Ureter (tissue), 1 donor: ENCODE measurements at places on chromosomes 7 and 10.

GRCh38 chr10:77581738-77582137 lies 55.9 kb downstream of the KCNMA1 start:
- no peak for DNase-seq

- DNase-seq = no peak
Measured at GRCh38 chr7:151859111-151859947, 17.6 kb downstream of the PRKAG2 start.

DNA sequence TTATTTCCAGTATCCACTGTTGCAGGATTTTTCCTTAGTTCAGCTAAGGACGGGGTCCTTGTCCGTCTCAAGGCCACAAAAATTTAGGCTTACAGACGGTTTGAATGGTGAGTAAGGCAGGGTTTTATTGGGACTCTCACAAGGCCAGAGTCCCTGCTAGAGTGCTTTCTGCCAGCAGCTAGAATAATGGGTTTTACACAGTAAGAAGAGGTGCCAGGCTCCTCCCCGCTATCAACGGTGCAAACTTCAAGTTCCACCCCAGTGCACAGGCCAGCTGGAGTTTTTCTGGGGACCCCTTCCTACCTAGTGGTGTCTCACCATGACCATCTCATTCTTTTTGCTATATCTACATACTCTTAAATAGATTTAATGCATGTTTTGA lies 198.5 kb upstream of the KCTD7 start:
- no peak for DNase-seq

- DNase-seq = no peak
Measured at GRCh38 chr10:79327090-79327457, 20.2 kb upstream of the PPIF start.

DNA sequence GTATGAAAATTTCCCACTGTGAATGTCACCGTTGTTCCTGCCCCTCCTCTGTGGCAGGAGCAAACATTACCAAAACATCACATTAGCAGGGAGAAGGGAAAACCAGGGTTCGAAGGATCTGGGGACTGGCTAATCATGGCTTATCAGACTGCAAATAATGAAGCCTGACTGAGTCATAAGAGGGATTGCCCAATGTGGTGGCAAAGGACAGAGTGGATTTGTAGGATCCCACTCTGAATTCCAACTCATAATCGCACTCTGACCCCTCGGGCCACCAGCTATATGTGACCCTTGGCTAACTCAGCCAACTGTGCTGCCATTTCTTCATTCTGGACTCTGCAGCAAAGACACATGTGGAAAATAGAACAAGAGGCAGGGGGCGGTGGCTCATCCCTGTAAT lies 347.3 kb upstream of the AUTS2 start:
- DNase-seq = no peak

DNA sequence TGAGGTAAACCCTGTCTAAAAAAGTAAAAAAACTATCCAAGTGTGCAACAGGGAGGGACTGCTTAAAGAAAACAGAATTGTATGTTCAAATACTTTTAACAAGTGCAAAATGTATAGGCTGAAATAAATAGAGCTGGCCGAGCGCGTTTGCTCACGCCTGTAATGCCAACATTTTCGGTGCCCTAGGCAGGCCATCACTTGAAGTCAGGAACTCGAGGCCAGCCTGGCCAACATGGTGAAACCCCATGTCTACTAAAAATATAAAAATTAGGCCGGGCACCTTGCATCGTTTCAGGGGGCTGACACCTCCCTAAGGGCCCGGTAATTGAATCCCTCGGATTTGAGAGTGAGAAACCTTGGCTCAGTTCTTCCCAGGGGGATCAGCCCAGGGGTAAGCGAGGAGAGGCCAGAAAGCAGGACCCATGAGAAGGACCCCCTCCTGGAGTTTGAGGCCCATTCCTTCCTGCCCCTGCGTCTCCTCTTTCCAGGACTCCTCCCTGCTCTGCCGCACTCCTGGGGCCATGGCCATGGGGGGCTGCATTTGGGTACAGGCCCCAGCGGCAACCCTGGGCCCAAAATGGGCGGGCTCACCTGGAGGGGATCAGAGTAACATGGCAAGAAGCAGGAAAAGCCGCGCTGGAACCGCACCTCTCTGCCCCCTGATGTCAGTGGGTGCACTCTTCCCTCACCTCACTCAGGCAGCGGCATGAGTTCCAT lies 75.5 kb upstream of the TMEM248 start:
- no peak for DNase-seq

DNA sequence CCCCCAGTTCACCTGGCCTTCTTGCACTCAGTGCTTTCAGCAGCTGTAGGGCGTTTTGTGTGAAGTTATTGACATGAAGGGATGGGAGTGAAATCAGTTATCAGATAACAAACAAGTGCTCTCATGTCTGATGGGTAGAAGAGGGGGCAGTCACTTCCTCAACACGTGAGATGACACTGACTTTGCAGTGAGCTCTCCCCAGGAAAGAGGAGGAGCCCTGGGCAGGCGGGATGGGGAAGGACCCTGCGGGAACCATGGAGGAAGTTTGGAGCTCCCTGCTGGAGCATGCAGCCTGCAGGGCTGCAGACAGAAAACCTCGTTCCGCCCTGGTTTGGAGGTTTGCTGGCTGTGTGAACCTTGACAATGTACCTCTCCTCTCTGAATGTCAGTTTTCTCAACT lies 38.7 kb downstream of the GPR26 start:
- DNase-seq = no peak

GRCh38 chr7:155363852-155364600 lies 66.3 kb downstream of the INSIG1 start:
- DNase-seq = no peak

- DNase-seq = no peak
Measured at GRCh38 chr7:11807000-11807399, 25.0 kb downstream of the THSD7A start.

DNA sequence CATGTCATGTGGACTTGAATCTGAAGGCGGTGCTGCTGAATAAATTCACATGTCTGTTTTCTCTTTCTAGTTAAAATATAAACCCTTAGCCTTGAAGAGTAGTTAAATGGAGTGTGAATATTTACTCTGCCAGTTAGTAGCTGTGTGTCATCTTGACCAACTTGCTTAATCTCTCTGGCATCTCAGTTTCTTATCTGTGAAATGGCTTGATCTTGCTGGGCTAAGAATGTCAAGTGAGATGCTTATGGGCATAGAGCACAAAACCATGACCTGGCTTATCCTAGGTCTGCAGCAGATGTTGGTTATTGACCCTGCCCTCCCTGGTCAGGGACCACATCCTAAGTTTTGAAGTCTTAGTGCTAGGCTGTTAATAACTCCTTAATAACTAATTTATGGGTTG lies 16.6 kb downstream of the ARID5B start:
- DNase-seq = no peak

DNA sequence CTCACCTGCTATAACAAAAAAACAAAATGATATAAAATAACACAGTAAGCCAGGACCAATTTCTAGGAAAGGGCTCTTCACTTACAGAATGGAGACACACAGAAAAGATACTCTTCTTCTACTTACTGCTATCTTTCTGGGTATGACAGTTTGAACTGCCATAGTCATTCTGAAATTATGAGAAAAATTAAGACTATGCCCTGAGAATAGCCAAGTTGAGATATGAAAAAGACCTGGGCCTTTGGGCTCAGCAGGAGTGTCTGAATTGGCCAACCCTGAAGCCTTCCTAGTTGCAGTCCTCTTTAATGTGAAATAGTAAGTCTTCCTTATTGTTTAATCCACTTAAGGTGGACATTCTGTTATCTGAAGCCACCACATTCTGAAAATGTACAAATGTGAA lies 519.5 kb downstream of the GRID1 start:
- DNase-seq = no peak

GRCh38 chr7:30464231-30464671 lies 14.3 kb downstream of the NOD1 start:
- no peak for DNase-seq

DNA sequence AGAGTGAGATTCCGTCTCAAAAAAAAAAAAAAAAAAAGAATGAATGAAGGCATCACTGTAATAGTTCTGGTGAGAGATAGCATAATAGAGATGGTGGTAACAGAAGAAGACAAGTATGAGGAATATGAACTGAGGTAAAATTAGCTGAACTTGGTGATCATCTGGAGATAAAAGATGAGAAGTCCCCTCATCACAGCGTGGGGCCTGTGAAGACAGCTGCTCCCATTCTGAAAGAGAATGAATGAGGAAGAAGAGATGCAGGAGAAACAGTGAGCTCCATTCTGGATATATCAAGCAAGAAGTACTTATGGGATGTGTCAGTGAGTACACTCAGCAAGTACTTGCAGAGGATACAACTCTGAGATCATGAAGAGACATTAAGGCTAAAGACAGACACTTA lies 28.7 kb downstream of the ARMH3 start:
- no peak for DNase-seq

GRCh38 chr7:70005891-70006260 lies 407.6 kb downstream of the AUTS2 start:
- no peak for DNase-seq

DNA sequence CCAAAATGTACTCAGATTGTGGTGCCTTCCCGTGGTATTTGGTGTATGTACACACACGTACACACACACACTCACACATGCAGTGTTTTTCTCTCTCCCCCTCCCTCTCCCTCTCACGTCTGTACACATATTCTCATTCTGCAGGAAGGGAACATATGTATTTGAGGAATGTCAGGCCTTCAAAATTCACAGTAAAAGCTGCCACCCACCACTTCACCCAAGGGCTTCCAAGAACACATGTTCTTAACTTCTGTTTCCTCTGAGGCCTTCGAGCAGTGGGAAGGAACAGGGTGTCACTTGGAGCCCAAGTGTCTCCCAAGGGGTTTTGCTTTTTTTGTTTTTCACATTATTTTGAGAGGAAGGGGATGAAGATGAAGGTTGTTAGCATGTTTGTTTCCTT lies 198.9 kb downstream of the TCF7L2 start:
- DNase-seq = no peak

DNA sequence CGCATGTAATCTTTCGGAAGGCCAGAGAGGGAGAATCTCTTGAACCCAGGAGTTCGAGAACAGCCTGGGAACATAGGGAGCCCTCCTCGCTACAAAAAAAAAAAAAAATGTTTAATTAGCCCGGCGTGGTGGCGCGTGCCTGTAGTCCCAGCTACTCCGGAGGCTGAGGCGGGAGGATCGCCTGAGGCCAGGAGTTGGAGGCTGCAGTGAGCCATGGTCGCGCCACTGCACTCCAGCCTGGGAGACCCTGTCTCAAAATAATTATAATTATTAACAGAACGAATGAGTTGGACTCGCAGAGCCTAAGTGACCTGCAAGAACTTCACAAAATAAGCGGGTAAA lies 794 bp downstream of the PCGF6 start:
- DNase-seq = no peak

- no peak for DNase-seq
Measured at GRCh38 chr7:15594461-15594860, 32.6 kb upstream of the AGMO start.

DNA sequence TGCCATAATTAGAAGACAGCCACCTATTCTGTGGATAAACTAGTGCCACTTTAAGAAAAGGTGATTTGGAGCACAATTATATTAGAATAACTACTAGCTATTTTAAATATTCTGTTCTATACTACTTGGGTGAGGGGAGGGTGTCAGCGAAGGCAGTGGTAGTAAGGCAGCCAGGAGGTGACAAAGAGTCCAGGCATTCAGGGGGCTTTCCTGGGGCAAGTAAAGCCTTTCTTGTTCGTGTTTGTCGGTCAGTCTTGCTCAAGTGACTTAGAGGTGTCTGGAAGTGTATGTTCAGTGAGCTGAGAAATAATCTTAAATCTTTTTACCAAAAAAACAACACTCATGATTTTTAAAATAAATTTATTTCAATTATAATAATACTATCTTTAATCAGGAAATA lies 34.4 kb downstream of the ADD3 start:
- no peak for DNase-seq

GRCh38 chr10:52801947-52802346 lies 29.4 kb upstream of the MBL2 start:
- DNase-seq = no peak

- no peak for DNase-seq
Measured at GRCh38 chr10:49212783-49213182, 24.6 kb upstream of the TMEM273 start.

DNA sequence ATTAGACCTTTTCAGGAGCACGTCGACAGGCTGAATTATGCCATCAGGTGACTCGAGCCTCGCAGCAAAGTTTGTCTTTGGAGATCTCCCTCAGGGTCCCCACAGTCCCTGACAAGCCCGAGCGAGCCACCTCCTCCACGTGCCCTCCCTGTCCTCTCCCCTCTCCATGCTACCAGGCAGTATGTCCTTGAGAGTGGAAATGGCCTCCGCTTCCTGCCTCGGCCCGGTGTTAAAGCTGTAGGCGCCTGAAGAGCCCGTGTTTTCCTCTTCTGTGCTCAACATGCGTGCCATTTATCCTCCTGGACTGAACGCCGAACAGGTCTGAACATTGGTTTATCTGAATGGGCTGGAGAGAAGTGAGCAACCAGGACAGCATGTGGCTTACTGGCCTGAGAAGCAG lies 82.6 kb downstream of the GPR26 start:
- no peak for DNase-seq

GRCh38 chr10:74055383-74056049 lies 57.6 kb downstream of the VCL start:
- DNase-seq = no peak

DNA sequence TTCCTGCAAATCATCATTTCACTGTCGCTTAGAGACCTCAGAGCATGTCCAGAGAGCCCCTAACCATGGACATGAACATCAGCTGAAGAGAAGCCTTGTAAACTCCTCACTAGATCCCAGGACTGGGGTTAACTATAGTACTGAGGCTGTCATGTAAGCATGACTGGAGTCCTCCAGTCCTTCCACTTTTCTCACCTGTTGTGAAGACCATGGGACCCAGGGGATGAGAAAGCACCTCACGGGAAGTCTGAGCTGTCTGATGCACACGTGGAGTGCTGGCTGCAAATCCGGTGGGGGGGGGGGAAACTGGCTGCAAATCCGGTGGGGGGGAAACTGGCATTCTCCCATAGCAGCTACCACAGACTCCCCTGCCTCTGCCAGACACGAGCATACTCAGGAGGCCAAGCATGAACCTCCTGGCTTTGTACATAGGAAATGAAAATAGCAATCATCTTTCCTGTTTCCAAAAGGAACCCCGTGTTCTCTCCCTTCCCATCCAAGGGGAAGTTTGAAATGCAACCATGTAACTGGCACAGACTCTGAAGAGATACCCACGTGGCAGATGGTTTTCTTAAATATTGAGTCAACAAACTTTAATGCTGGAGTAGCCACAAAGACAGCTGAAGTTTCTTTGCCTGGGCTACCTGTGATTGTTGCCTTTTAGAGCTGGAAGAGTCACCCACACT lies 261.4 kb downstream of the ZMYND11 start:
- DNase-seq = no peak

GRCh38 chr10:93147281-93147680 lies 73.6 kb downstream of the CYP26A1 start:
- no peak for DNase-seq

DNA sequence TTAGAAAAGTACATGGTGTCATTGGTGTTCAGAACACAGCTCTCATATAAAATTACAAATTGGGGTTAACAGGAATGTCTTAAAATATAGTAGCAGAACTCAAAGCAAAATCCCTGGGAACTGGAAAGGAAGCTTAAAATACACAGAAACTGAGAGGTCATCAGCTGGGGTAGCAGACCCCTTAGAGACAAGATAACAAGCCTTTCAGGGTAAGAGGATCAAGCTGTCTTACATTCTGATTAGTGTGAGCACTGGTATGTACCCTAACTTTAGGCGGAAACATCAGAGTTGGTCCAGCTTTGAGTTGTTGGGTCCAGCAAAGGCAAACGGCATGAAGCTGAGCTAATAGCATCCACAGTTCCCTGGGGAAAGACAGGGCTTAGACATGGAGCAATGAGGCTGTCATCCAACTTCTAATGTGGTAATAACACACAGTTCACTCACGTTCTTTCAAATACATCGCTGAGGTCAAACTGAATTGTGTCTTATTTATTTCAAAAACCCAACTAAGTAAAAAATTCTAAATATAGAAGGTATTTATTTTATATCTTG lies 32.6 kb downstream of the ARHGAP21 start:
- no peak for DNase-seq
